Foreskin keratinocyte (primary cell): ENCODE measurements at places on chromosomes 16 and 17. TPM values are rescaled to one million over a fixed set of nuclear protein-coding genes. Genes with fewer than 3 reads are reported as not detected.

Gene PYDC1
- not detected in 2 replicates for total RNA-seq

DNA sequence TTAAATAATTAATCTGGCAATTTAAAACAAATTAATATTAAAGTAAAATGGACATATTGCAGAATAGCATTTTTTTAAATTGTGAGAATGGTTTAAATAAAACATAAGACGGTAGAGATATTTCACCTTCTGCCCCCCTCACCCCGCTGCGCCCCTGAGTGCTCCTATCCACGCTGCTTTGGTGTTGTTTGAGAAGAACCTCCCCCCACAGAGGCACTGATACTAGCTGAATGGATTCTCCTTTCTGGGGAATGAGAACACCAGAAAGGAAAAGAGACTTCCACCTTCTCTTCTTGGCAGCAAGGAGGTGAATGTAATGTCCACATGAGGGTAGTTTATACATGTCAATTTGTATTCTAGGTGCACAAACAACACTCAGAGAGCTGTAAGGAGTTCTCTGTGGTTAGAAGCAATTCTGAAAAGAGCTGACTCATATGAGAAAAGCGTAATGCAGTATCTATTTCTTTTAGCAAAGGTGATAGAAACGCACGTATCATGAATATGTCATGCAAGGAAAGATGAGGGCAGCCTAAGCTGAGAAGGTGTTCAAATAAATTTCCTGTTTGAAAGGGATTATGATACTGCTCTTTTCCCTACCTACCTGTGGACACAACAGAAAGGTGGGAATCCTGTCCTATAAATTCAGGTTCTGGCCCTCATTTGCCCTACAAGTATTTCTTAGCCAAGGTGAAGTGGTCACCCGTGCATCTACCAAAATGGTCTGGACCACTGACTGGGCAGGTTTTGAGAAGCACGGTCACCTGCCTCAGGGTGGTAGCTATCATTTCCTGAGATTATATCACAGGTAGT, 126.9 kb downstream of the PARN start:
- peak; percentile 95 for DNase-seq

Gene VAT1L
- total RNA-seq = not detected in 2 replicates

Gene SEPTIN12
- total RNA-seq = not detected in 2 replicates

Gene PLA2G15
- 9.0 and 11.4 TPM in 2 replicates for total RNA-seq

GRCh38 chr16:54447576-54448440, 161.2 kb upstream of the IRX3 start:
- peak; percentile 87 for DNase-seq

DNA sequence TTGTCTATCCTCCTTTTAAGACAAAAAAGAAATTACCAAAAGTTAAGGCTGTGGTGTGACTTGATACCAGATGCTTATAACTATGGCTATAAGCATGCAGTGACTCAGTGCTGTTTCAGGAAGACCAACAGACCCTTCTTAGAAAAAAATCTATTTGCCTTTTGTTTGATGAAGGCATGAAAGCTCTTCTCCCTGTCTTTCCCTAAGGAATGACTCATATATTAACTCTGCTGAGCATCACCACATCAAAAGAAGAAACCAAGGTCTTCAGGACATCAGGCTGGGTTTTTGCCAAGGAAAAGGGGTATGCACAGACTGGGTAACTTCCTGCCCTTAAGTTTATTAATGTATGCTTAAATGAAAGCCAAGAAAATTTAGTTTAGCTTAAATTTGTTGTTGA, 47.1 kb downstream of the VMP1 start:
- peak; percentile 98 for DNase-seq

DNA sequence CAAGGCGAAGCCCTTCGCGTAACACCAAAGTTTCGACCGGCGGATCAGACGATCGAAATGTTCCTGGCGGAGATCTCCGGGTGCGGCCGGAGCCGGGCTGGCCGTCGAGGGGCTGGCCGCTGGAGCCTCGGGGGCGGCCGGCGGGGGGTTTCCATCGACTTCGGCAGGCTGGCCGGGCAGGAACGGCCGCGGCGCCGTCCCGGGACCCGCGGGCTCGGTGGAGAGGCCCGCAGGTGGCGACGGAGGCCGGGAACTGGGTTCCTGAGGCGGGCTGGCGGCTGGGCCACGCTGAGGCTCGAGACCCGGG, 1.1 kb downstream of the EPOP start:
- DNase-seq = no peak

DNA sequence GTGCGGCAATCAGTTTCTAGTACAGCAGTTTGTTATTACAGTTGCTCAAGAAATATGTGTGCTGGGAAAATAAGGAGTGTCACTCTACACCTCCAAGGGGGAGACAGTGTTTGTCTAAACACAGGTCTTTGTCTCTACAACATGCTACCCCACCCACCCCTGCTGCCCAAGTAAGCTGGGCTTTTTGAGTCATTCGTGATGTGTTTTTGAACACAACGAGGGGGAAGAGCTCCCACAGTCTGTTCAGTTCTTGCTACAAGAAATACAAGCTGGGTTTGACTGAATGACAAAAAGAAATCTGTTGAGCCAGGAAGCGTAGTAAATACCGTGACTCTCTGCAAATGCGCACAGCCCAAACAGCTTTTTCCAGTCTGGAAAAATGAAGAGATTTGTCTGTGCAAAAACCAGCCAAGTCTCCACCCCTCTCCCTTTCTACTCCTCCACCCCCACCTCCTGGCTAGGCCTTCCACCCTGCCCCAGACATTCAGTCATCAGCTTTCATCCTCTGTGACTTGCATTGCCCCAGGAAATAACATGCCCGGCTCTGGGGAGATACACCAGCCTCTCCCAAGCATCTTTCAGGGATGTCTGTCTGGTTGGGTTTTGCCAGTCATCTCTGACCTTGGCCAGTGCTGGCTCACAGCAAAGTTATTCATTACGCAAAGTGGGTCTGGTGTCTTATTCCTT, 25.7 kb downstream of the CHD9 start:
- DNase-seq = peak; percentile 94

DNA sequence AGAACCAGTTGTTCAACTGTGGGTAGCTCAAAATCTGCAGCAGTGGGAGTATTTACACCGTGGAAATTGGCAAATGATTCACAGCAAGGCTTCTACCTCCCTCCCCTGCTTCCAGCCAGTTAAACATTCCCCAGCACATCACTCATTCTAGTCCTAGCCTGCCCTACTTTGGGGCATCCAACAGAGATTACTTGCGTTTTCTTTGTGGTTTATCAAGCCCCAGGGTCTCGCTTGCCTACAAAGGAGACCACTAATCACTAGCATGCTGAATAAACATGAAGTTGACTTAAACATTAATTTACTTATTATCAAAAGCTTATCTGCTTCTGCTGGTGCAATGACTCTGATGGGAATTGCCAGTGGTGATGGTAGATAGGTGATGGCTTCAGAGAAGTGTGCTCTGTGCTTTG, 94.5 kb downstream of the MARF1 start:
- peak; percentile 50 for DNase-seq

DNA sequence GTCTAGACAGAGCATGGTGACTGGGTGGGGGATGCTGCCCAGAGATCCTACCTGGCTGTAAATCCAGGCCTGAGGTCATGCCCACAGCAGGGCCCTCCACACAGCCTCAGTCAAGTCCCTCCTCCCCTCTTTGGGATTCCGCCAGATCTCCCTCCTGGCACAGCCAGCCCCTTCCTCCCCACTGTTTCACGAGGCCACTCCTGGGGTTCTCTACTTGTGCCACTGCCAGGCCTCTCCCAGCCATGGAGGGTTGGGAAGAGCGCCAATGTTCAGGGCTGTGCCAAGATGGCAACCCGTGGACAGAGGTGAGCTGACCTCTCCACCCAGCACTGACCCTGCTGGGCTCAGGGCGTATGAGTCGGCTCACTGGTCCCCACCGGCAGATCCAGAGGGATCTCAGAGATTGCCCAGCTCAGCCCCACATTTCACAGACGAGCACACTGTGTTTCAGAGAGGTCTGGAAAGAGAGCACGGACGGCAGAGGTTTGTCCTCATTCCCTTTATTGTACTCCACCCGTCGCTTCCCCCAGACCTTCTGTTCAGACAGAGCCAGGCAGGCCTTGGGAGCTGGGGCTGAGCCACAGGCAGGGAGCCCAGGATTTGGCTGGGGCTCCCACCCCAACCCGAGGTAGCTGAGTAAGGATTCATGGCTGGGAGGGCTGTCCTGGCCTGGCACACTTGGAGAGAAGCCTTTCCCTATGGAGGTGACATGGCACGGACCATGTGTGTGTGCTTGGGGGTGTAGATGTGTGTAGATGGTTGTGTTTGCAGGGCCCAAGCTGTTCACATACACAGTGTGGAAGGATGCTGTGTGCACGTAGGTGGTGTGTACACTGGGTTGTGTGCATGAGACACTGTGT, 3.5 kb upstream of the CAMKK1 start:
- no peak for DNase-seq

GRCh38 chr16:50311891-50312501, 45.6 kb downstream of the ADCY7 start:
- no peak for DNase-seq

GRCh38 chr16:15483857-15484256, 49.5 kb downstream of the BMERB1 start:
- DNase-seq = no peak

GRCh38 chr17:68591583-68591982, 9.6 kb downstream of the FAM20A start:
- DNase-seq = no peak

DNA sequence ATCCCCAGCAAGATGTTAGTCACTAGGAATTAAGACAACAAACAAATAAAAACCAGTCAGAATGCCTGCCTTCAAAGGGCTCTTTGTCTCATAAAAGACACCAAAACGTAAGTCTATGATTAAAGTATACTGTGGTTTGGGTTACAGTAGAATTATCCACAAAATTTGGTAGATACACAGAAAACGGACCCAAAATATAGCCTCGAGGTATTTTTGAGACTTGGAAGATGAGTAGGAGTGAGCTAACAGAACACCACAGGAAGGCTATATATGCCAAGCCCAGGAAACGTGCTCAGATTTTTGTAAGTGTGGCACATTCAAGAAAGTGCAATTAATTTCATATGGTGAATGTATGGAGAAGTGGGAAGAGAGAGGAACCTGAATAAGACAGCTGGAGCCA, 831.4 kb downstream of the CDH11 start:
- no peak for DNase-seq

Gene SERPINF2
- total RNA-seq = 1.2 and 1.3 TPM in 2 replicates

GRCh38 chr16:77711775-77712174, 10.5 kb upstream of the NUDT7 start:
- DNase-seq = no peak

Gene PLA2G10
- 0.34 and 0.71 TPM in 2 replicates for total RNA-seq
